ENCODE measurements at places on chromosomes 3 and 15.

DNA sequence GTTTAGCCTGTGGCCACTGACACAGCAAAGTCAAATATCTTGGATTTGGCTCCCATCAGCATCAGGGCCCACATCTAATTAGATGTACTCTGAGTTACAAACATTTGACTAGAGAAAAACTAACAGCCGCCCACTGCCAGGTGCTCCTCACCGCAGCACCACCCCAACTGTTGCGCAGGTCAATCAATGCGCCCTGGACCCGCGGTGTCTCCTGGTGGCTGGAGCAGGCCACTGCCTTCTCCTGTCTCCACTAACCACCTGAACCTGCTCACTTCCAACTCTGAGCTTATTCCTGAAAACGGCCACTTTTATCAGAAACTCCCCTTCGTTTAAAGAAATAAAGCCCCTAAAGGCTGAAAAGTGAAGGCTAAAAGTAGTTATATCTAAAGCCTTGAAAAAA is 4.3 kb downstream of the RIOX2 start:
- no peak for DNase-seq

GRCh38 chr3:45064512-45065372 is 38.6 kb downstream of the CLEC3B start:
- no peak for DNase-seq

GRCh38 chr15:67836477-67836876 is 3.4 kb downstream of the RNU6-1 start:
- DNase-seq = peak; percentile 33

DNA sequence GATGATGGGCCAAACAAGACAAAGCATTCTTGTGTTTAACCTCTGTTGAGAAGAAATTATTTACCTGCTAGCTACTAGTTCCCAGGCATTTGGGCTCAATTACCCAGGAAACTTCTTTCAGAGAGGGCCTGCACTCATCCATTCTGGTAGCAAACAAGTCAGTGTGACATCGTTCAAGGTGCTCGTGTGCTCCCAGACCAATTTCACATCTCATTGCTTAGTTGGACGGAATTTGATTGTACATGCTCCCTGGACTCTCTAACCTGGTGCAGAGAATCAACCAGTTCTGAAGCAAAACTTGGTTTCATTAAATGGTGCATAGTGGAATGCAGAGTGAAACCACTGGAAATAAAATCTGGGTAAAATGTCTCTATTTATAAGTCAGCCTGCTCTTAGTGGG is 392.7 kb downstream of the LSAMP start:
- DNase-seq = no peak

Data from effector CD8-positive, alpha-beta T cell (primary cell).